ENCODE measurements at places on chromosomes 13 and 19. TPM values are rescaled to one million over a fixed set of nuclear protein-coding genes. Genes with fewer than 3 reads are reported as not detected.

DNA sequence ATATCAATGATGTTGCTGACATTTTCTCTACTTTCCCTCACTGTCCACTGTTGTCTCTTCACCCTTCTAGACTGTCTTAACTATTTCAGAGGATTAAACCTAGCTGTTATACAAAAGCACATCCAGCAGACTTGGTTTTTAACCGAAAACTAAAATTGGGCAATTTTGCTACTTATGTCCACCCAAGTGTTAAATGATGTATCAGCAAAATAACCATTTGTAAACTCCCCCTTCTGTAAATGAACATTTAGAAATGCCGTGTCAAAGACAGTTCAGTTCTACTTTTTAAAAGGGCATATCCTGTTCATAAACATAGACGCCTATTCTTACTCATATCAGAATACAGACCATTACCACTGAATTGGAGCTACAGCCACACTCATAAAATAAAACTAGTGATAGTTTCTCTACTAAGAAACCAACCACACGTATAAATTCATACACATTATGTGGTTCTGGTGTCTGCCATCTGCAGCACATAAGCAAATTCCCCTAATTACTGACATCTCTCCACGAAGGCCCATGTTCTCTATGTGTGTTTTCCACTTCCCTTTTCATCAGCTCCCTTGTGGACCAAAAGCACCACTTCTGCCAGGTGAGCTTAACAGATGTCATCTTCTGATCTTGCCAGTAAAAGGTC, 1091.8 kb downstream of the PCDH9 start:
- no peak overlapping the region for H3K4me3 ChIP-seq
- H3K27me3 ChIP-seq: no peaks in the 10 kb centered on the region
- no peak for DNase-seq
- H3K4me1 ChIP-seq: no peaks in the 10 kb centered on the region

The ALKBH6 gene
- total RNA-seq: 35.3 TPM

The SHISA7 gene
- 0.85 TPM for total RNA-seq

The PBX4 gene
- not detected for total RNA-seq

- no peaks in the 10 kb centered on the region for H3K4me1 ChIP-seq
- no peaks in the 10 kb centered on the region for H3K36me3 ChIP-seq
- H3K4me3 ChIP-seq: peak overlapping the region; percentile 65
- peak; percentile 68 for DNase-seq
- H3K27me3 ChIP-seq: peaks cover 9% of the 10 kb centered on the region
Observed at GRCh38 chr13:50129706-50130122, 114.5 kb downstream of the KCNRG start.

- H3K4me3 ChIP-seq: peak overlapping the region; percentile 92
- peak overlapping the region; percentile 92 for H3K27ac ChIP-seq
- H3K27me3 ChIP-seq: no peaks in the 10 kb centered on the region
- no peaks in the 10 kb centered on the region for H3K4me1 ChIP-seq
Observed at GRCh38 chr19:36527341-36527740, 730 bp downstream of the ZNF260 start.

The NAPSA gene
- 1.6 TPM for total RNA-seq

The MBD3L2 gene
- not detected for total RNA-seq

The OR10H5 gene
- total RNA-seq: not detected

DNA sequence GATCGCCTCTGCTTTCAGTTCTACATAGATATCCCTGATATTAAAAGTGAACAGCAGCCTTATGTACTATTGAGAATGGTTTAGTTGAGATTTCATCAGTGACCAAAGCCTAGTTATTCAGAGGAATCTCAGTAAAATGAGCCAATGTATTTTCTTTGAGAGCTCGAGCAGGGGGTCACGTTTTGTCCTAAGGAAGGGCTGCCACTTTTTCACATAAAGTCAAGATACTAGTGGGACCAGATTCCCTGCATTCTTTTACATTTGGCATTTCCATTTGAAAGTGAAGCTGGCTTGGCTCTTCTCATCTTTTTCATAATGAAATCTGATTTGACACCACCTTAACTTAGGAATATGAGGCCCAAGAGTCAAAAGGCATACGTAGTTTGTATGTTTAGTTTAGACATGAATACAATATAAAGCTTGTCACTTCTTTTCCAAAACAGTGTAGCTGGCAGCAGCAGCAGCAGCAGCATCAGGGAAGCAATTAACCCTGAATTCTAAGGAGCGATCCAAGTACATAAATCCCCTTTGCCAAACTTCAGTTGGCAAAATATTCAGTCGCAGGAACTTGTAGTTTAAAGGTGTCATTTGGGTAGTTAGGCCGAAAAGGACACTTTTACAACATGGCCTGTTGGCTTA, 1752.2 kb upstream of the PCDH20 start:
- H3K27me3 ChIP-seq: no peaks in the 10 kb centered on the region
- no peaks in the 10 kb centered on the region for H3K4me1 ChIP-seq
- H3K27ac ChIP-seq: no peak overlapping the region

DNA sequence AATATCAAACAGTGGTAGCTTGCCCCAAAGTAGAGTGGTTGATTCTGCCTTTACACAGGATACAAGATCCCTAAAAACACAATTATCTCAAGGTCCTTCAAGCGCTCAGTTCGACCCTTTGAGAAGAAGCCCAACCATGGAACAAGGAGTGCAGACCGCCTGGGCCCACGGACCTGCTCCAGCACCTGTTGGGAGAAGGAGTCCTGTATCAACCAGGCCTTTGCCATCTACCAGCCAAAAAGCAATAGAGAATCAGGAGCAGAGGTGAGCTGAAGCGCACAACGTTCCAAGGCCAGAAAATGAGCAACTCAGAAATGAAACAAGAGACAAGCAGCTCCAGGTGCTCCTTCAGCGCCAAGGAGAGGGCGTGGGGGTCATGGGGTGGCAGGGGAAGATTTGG, 6.3 kb upstream of the LILRB3 start:
- peaks cover 3% of the 10 kb centered on the region for H3K27me3 ChIP-seq
- H3K4me3 ChIP-seq: no peak overlapping the region
- no peak for DNase-seq
- no peaks in the 10 kb centered on the region for H3K4me1 ChIP-seq
- no peaks in the 10 kb centered on the region for H3K36me3 ChIP-seq
- no peak overlapping the region for H3K27ac ChIP-seq

The LRRC4B gene
- total RNA-seq: 56.0 TPM

- H3K27ac ChIP-seq: peak overlapping the region; percentile 94
- no peaks in the 10 kb centered on the region for H3K36me3 ChIP-seq
- no peaks in the 10 kb centered on the region for H3K27me3 ChIP-seq
- H3K4me3 ChIP-seq: peak overlapping the region; percentile 91
Observed at GRCh38 chr19:12364391-12365235, 870 bp downstream of the ZNF442 start.

The C19orf33 gene
- total RNA-seq: not detected

The VSIG10L gene
- 1.4 TPM for total RNA-seq

DNA sequence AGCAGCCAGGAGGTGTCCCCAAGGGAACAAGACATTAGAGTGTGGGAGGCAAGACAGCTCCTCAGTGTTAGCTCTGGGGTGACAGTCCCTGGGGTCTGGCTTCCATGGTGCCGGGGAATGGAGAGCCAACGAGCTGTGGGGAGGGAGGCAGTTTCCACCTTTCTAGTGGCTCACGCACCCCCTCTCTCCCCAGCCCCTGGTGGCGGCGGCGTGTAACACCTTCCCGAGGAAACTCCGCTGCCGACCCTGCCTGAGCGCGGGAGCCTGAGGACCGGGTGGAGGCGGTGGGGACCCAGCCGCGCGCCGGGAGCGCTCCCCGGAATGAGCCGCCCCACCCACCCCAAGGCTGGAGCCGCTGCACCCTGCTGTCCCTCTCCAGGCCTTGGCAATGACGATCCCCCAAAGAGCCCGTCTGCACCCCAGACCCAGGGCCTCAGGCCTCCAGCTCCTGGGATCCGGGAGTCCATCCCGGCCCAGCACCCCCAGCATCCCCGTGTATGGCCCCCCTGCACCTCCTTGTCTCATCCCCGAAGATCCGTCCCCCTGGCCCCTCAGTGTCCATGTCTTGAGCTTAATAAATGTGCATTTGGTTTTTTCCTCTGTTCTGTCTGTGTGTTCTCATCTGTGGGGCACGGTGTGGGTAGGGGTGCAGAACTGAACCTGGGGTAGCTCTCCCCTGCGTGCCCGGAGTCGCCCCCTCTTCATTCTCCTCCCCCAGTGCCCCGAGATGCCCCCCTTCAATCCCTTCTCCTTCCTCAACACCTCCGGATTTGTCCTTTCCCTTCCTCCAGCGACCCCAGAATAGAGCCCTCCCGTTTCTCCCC, 622 bp upstream of the FXYD5 start:
- peak overlapping the region; percentile 69 for H3K27ac ChIP-seq
- H3K4me3 ChIP-seq: peak overlapping the region; percentile 88
- H3K4me1 ChIP-seq: peaks cover 11% of the 10 kb centered on the region
- no peak for DNase-seq
- no peaks in the 10 kb centered on the region for H3K27me3 ChIP-seq

The CILP2 gene
- total RNA-seq: not detected

The DKKL1 gene
- not detected for total RNA-seq

The ADAMTSL5 gene
- 0.43 TPM for total RNA-seq

DNA sequence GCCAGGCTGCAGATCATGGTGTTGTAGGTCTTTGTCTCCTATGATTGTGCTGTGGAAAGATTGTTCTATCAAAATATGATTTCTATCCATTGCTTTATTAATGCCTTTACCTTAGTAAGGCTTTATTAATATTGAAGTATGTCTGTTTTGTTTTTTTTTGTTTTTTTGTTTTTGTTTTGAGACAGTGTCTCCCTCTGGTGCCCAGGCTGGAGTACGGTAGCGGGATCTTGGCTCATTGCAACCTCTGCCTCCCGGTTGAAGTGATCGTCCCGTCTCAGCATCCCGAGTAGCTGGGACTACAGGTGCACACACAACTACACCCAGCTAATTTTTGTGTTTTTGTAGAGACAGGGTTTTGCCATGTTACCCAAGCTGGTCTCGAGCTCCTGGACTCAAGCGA, 7.7 kb downstream of the IRGC start:
- H3K36me3 ChIP-seq: peaks cover 6% of the 10 kb centered on the region
- H3K27ac ChIP-seq: no peak overlapping the region
- no peaks in the 10 kb centered on the region for H3K27me3 ChIP-seq

DNA sequence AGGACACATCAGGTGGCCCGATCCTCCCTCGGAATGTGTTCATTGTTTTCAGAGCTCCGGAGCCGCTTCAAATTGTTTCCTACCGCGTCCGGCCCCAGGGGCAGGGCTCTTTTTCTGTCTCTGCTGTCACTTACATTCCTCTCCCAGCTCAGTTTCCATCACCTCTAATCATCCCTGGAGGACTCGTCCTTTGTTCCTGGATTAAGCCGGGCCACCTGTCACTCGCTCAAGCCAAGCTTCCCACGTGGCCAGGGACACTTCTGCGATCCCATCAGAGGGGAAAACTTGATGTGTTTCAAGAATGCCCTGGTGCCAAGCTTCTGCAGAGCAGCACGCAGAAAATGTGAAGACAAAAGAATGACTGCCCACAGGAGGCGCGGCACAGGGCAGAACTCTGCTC, 13.5 kb downstream of the IL17D start:
- H3K36me3 ChIP-seq: no peaks in the 10 kb centered on the region
- no peaks in the 10 kb centered on the region for H3K27me3 ChIP-seq
- H3K4me1 ChIP-seq: peaks cover 3% of the 10 kb centered on the region

DNA sequence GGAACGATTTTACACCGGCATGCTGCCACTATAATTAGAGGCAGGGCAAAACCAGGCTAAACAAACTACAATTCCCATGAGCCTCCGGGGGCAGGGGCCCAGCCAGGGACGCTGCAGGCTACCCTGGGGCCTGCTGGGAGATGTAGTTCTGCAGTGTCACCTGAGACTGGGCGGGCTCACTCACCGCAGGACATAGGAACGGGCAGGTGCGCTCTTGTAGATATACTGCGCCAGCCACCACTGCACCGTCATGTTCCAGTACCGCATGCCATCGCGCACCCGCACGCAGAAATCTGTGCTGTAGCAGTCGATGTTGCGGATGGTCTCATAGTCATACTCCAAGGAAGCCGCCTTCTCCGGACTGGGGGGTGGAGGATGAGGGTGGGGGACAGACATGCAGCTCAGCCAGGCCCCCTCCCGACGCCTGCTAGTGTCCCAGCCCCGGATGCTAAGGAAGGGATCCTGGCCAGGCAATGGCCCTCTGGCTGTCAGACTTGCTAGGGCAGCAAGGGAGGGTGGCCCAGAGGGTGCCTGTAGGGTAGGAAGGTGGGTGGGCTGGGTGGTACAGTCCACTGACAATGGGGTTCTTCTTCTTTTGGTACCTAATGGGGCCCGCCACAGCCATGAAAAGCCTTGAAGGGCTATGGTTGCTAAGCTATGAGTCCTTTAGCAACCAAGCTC, 5.8 kb upstream of the TMC4 start:
- DNase-seq: no peak
- peaks cover 25% of the 10 kb centered on the region for H3K36me3 ChIP-seq
- no peak overlapping the region for H3K27ac ChIP-seq

DNA sequence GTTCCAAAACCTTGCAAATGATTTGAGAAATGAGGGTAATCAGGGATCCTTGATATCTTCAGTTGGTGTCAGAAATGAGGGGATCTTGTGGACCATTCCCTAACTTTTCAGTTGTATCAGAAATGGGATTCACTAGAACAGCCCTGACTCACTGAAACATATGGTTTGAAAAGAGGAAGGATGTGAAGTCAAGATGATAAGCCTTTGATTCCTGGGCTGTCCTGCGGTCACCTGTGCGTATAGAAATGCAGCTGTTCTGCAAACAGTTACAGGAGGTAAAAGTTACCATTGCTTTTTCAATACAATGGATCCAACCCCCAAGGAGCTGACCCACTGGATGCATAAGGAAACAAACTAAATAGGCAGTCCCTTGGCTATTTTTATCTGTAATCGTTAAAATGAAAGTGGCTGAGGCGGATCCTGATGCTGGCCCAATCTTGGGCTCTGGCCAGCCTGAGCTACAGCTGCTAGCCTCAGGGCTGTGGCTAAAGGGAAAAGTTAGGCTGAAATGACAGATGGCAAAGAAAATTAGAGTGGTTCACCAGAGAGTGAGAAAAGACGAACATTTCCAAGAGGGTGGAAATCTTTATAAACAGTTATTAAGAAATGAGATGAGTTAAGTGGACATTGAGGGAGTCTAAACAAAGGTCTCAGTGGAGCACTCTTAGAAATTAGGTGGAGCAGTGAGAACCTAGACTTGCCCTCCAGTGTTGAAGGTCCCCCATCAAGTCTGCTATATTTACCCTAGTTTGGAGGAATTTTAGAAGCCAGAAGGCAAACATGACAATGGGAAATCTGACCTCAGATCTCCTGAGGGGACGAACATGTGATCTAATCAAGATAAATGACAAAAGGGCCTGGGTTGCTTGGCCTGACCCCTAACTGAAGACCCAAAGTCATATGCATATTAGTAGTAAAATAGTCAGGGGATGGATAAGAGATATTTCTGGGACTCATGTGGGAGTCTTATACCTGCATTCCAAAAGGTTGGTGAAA, 7.6 kb downstream of the SIGLECL1 start:
- H3K4me3 ChIP-seq: no peak overlapping the region
- DNase-seq: no peak
- H3K27me3 ChIP-seq: no peaks in the 10 kb centered on the region
- H3K4me1 ChIP-seq: no peaks in the 10 kb centered on the region

All from ascending aorta (tissue), 2 donors.